BE2C (cell line): ENCODE measurements at places on chromosomes 2 and 18.

- no peak for DNase-seq
Measured at GRCh38 chr2:121018136-121019061, 266.6 kb downstream of the TFCP2L1 start.

- DNase-seq: no peak
Measured at GRCh38 chr2:220510668-220511067, 883.2 kb downstream of the SLC4A3 start.

DNA sequence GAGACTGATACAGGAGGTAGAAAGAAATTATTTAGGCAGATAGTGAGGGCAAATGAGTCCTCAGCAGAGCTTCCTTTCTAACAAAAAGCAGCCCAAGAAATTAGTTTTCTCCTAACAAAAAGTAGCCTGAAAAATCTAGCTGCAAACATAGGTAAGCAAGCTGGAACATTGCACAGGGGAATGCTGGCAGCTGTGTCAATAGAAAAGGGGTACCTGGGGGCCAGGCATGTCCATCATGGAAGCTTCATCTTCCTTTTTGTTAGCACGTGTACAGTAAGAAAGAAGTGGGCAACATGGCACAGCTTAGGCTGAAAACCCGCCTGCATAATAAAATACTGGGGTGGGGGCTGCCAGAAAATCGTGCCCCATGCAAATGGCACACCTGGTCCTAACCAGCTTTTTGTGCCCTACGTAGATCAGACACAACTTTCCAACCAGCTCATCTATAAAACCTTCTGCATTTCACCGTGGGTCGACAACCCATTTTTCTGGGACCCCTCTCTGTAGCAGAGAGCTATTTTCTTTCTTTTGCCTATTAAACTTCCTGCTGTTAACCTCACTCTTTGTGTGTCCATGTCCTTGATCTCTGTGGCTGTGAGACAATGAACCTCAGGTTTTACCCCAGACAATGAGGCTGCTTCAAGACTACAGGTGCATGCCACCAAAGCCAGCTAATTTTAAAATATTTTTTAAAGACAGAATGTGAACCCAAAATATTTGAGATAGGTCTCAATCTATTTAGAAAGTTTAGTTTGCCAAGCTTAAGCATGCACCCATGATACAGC, 6.6 kb upstream of the MTHFD2 start:
- no peak for DNase-seq

DNA sequence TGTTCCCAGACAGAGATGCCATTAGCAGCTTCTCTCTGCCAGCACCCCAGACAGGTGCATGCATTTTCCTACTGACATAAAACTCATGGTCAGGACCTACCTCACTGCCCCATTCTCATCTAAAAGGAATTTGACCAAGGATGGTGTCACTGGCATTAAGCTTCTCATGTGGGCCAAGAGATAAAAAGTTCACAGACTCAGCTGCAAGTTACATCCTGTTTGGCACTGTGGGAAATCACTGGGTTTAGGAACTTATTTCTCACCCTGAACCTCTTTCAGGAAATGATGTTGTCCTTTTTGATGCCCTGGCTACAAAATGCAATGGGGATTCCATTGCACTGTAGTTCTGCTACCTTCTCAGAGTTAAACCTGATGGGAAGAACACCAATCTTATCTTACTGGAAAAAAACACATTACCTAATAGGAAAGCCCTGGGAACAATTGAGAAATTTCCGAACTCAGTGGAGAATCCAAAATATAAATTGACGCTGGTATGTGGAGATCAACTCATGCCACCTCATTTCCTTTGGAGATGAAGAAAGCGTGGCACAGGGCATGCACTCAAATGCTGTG, 252.1 kb upstream of the COPS8 start:
- DNase-seq: no peak

DNA sequence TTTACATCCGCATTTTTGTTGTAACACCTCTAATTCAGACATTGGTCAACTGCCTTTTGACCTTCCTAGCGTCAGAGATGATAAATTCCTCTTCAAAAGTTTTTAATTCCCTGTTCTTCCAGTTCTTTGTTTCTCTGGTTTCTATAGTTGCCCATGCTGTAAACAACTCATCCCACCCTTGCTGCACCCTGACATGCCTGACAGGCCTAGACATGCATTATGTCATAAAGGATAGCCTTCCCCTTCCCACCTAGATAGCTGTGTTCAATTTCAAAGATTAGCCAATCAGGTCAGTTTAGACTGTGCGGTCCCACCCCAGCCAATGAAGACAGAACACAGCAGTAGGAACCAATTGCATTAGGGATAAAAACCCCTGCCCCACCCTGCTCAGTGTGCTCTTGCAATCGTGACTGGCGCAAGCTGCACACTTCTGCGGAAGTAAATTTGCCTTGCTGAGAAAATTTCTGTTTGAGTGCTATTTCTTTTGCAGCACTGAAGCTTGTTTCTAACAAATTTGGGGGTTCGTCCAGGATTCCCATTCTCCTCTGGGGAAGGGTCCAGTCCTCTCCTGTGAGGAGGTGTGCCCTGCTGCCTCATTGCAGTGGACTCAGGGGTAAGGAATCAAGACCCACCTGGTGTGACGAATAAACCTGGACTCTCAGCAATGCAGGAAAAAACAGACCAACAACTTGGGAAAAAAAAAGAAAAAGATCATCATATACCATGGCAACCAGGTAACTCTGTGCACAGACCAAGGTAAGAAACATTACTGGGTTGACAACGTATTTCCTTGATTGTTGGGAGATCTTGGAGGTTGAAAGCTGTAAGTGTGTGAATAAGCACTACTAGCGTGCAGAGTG, 9.1 kb upstream of the SAP130 start:
- DNase-seq: no peak

GRCh38 chr2:206273905-206274304, 558 bp upstream of the ZDBF2 start:
- no peak for DNase-seq

DNA sequence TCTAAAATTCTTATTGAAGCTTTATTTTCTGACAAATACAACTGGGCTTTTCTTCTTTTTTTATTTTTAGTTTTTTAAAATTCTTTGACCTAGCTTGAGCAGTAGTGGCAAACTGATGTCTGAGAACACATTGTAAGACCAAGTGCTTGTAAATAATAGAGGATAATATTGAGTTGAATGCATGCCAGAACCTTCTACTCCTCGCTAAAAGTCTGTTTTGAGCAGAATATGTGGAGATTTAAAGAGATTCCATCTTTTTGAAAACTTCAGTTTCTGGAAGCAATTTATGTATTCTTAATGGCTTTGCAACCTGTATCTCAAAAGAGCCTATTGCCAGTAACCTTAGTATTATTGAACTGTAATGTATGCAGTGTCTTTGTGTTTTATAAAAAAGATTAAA, 148.3 kb downstream of the KCNJ3 start:
- DNase-seq: no peak
